Hematopoietic multipotent progenitor cell treated with erythropoietin and hydrocortisone succinate and interleukin-3 and kit ligand, for 4 days (in vitro differentiated cells): ENCODE measurements at places on chromosomes 16 and 17.
A peak's percentile ranks its signal among the peaks of the same experiment; 100 is the strongest.

DNA sequence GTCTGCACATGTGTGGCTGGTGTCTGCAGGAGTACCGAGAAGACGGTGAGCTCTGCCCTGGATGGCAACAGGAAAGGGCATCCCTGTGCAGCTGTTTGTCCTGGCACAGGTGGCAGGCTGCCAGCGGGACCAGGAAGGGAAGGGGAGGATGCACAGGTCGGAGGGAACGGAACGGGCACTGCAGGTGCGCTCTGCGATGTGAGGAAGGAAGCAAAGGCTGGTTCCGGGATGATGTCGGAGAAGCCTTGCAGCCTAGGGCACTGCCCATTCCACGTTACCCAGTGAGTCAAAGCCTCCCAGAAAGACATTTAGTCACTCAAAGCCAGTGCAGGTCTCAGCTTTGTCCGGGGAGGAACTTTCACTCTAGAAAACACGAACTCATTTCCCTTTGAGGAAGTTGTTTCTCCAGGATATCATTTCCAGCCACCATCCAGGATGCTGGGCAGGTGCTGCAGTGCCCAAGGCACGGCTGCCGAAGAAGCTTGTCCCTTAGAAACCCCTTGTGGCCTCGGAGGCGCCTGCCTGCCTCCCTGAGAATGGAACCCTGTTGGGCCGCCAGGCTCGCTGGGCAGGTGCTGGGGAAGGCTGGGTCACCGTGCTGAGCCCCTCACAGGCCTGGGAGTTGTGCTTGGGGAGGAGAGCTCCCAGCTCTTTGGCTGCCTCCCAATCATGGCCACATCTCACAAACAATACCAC, 4.5 kb upstream of the TMEM235 start:
- DNase-seq, result no peak

DNA sequence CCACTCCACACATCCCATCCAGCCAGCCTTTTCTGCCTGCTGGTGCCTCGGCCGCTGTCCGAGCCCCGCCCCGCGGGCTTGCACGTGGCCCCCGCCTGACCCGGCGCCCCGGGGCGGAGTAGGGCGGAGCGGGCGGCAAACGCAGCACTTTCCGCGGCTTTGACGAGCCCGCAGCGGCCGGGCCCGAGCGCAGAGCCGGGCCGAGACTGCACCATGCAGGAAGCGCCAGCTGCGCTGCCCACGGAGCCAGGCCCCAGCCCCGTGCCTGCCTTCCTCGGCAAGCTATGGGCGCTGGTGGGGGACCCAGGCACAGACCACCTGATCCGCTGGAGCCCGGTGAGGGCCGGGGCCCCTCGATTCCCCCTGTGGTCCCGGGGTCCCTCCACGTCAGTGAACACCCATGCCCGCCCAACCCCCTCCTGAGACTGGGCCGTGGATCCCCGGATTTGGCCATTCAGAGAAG, at the start of gene HSF4:
Gene HSF4, plus strand, starts transcription at position 147 of the 463 bp plus-strand sequence. Its CDS starts 67 bp downstream, at position 214.
- peak; percentile 47 for DNase-seq

GRCh38 chr17:18248300-18248731, 10.2 kb downstream of the FLII start:
- peak; percentile 89 for DNase-seq

- DNase-seq, result no peak
Observed at GRCh38 chr16:65002265-65002664, 119.6 kb downstream of the CDH11 start.

DNA sequence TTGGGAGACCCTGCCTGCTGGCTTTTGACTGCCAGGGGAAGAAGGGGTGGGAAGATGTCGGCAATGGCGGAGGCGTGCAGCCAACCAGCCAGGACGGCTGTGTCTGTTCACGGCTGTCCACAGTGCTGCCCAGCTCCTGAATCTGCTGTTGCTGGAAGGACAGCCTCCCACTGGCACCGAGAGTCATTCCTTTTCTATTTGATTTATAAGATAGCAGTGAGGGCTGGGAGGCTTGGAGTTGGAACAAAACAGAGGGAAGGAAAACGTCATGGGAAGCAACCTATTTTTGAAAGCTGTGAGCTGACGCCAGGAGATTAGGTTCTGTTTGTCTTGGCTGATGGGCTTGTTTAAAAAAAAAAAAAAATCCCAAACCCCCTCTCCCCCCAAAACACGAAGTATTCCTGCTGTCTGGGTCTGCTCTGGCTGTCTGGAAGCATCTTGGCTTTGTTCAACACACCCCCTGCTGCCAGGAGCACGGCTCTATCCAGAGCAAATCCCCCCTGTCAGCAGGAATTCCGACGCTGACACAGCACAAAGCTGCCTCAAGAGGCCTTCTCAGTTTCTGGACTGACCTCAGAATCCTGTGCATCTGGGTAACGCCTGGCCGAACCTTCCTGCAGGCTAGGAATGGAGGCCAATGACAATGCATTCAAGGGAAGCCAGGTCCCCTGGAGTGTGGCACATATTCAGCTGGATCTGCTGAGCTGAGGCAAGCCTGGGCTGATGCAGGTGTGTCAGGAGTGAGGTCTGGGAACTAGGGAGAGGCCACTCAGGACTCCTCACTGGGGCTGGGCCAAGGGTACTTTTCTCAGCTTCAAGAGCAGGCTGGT, 41.0 kb upstream of the SREBF1 start:
- no peak for DNase-seq

GRCh38 chr17:59165933-59166342, 10.4 kb downstream of the PRR11 start:
- peak; percentile 78 for DNase-seq
